ENCODE measurements at places on chromosomes 5 and 9.

DNA sequence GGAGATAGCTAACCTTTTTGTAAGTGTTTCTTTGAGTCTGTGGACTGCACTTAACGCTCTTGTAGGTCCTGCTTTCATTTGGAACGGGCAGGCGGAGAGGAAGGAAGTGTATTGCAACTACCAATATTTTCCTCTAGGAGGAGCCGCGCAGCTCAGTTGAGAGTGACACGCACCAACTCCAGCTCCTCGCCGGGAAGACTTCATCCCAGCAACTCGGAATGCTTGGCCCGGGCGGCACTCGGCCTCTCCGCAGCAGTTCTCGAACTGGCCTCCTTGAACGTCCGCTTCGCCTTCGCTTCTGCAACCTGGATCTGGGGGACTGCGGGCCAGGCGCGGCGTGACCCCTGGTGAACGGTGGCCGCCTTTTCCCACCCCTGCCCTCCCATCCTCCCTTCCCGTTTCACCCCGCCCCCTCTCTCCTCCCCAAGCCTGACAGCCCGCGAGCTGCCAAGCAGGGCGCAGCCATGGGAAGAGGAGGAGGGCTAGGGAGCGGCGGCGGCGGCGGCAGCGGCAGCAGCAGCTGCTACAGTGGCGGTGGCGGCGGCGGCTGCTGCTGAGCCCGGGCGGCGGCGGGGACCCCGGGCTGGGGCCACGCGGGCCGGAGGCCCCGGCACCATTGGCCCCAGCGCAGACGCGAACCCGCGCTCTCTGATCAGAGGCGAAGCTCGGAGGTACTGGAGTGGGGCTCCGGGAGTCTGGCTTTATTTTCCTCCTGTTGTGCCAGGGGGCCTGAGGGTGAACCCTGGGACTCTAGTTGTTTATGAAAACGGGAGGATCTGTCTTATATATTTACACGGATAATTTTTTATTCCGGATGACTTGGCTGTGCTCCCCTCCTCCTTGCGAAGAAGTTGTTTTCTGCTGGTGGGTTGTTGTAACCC lies at the start of gene GHR:
TSS of gene GHR (plus strand) at position 155 of the 881 bp plus-strand sequence. CDS start 142,436 bp downstream, outside the sequence.
- DNase-seq, result peak; percentile 87

DNA sequence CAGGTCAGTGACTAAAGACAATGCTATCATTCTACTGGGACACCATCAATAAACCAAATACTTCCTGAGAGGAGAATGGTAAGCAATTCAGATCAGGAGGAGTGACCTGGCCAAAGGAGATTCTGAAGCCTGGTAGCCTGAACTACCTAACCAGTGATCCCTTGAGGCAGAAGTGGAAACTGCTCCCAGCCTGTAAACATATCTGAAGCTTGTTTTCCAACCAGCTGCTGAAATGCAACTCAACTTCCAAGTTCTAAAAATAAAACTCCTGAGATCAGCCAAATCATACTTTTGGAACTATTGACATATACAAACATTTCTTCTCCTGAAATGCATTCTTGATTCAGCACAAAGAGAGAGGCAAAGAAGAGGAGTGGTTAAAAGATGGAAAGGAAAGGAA lies 204.1 kb downstream of the EBF1 start:
- DNase-seq, result no peak

GRCh38 chr9:6052293-6052919 lies 37.0 kb upstream of the RANBP6 start:
- no peak for DNase-seq

- DNase-seq, result no peak
Observed at GRCh38 chr9:19701991-19702390, 86.8 kb downstream of the SLC24A2 start.

DNA sequence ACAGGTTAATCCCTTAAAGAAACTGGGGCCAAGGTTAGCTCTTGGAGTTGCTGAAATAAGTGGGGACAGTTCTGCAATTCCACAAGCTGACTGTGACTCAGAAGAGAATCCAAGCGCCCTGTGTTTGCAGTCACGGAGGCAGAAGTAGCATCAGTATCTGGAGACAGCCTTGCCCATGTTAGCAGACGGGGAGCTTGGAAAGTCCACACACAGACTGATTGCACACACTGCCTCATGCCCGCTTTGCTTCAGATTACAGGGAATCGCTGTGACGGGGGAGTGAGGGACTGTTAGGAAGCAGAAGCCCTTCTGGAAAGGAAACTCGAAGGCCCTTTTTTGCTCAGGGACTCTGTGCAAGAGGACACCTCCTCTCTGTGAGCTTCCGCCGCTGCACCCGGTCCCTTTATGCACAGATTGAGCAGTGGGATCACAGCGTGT lies 30.9 kb upstream of the PPP1R26 start:
- no peak for DNase-seq

DNA sequence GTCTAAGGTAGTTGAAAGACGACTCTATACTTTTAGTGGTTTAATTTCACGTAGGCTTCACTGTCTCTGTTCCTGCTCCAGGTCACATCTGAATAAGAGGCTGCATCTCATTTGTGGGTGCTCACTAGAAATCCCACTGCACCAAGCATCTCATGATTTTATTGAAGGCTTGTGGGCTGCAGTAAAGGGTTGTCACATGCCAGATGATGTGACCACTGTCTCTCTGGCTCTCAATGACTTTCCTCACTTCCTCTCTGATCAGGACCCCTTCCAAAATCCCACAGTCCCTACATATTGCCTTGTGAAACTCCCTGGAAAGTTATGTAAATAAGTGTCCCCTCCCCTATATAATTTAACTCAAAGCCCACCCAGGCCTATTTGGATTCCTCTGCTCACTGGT lies 8.9 kb upstream of the ZCCHC10 start:
- DNase-seq, result no peak

DNA sequence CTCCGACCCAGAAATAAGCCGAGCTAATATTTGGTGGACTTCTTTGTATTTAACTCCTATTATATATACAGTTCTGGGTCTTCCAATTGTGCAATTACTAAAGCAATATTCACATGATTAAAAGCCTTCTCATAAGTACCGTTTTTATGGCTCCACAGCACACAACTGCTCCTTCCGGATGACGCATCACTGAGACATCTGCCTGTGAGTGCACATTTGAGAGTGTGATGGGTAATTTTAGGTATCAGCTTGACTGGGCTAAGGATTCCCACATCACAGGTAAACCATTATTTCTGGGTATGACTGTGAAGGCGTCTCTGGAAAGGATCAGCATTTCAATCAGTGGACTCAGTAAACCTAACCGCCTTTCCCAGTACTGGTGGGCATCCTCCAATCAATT lies 77.5 kb upstream of the SYK start:
- DNase-seq, result no peak

GRCh38 chr9:74672237-74672636 lies 175.1 kb downstream of the RORB start:
- no peak for DNase-seq

- no peak for DNase-seq
Observed at GRCh38 chr5:36688722-36689121, 82.3 kb downstream of the SLC1A3 start.

DNA sequence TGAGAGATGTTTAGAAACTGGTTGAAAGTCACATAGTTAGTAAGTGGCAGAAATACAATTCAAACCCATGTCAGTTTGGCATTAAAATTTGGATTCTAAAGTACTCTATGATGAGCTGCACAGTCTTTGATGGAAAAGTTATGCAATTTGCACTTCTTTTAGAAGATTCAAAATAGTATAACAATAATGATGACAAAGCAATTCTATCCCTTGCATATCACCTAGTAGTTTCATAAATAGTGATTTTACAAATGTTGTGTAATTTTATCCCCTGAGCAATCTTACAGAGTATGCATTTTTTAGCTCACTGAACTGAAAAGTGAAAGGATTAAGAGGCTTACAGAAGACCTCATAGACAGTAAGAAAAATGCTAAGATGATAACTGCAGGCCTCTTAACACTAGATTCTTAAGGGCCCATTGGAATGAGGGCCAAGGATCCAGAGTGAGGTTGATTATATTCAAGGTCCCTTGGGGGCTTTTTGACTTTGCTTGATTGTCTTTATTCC lies 3.7 kb downstream of the C5orf46 start:
- DNase-seq, result peak; percentile 7

DNA sequence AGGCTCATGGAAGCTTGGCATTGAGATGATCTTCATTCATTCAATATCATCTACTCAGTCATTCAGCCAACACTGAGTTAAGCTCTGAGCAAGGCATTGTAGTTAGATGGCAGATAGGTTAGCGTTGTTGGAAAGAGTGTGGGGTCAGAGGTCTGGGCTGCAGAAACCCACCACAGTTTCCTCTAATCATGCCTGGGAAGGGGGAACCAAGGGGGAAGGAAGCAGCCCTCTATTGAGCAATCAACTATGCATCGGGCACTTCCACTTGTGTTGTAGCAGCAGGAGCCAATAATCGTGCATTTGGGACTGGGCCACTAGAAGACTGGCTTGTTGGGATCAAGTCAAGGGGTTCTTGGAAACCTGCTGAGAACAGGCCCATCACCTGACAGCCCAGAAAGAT lies 139.1 kb downstream of the PIP5K1B start:
- DNase-seq, result no peak

DNA sequence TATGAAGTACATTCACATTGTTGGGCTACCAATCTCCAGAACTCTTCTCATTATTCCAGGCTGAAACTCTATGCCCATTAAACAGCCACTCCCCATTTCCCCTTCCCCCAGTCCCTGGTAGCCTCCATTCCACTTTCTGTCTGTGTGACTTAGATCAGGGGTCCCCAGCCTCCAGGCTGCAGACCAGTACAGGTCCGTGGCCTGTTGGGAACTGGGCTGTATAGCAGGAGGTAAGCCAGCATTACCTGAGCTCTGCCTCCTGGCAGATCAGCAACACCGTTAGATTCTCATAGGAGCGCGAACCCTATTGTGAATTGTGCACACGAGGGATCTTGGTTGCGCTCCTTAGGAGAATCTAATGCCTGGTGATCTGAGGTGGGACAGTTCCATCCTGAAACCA lies 23.1 kb downstream of the ZNF618 start:
- DNase-seq, result no peak

- DNase-seq, result peak; percentile 9
Observed at GRCh38 chr9:36332006-36332405, 68.1 kb downstream of the RNF38 start.

DNA sequence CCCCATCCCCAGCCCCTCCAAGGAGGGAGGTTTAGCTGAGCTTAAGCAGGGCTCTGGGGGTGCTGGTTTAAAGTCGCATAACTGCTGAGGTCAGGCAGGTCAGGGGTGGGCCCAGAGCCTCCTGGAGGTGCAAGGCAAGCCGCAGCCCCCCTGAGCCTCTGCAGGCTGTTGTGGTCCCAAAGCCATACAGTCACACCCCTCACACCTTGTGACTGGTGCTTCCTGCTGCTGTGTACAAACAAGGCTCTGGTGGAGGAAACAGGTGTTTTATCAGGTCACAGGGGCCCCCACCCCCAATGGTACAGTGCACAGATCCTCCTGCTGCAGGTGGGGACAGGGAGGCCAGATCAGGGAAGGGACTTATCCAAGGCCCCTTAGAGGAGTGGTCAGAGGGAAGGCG lies 8.0 kb downstream of the TCF7 start:
- no peak for DNase-seq

Data from fibroblast of upper back skin (primary cell).